ENCODE measurements at places on chromosomes 13 and 19.

- no peak for DNase-seq
Measured at GRCh38 chr13:112622375-112622774, 34.4 kb upstream of the TUBGCP3 start.

DNA sequence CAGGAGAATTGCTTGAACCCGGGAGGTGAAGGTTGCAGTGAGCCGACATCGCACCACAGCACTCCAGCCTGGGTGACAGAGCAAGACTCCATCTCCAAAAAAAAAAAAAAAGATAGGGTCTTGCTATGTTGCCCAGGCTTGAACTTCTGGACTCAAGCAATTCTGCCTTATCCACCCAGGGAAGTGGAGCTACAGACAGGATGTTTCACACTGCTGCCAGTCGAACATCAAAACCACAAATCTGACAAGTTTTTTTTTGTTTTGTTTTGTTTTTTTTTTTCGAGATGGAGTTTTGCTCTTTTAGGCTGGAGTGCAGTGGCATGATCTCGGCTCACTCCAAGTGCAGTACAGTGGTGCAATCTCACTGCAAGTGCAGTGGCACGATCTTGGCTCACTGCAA, 10.8 kb downstream of the XPO4 start:
- DNase-seq, result no peak

DNA sequence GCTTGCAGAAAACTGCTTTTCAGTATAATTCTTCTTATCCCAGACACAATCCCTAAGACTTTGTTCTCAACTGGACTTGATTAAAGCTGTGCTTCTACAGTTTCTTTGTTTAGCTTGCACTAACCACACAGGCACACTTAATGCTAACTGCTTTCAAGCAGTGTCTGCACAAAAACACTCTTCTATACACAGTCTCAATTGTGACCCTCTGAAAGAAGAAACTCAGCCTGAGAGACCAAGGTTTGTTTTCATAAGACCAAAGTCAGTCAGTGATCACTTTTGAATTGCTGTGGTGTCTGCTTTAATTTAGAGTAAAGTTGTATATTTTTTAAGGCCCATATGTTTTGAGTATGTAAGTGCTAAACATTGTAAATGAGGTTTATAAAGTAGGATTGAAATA, 431.2 kb downstream of the KCTD12 start:
- no peak for DNase-seq

- no peak for DNase-seq
Measured at GRCh38 chr13:108060111-108060510, 155.2 kb downstream of the LIG4 start.

- DNase-seq, result no peak
Measured at GRCh38 chr13:48380581-48380980, 32.3 kb downstream of the LPAR6 start.

DNA sequence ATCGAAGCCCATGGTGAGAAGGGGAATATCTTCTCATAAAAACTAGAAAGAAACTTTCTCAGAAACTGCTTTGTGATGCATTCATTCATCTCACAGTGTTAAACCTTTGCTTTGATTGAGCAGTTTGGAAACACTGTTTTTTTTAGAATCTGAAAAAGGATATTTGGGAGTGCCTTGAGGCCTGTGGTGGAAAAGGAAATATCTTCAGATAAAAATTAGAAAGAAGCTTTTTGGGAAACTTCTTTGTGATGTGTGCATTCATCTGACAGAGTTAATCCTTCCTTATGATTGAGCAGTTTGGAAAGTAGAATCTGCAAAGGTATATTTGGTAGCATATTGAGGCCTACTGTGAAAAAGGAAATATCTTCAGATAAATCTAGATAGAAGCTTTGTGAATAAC, 1594.9 kb downstream of the UQCRFS1 start:
- DNase-seq, result no peak

DNA sequence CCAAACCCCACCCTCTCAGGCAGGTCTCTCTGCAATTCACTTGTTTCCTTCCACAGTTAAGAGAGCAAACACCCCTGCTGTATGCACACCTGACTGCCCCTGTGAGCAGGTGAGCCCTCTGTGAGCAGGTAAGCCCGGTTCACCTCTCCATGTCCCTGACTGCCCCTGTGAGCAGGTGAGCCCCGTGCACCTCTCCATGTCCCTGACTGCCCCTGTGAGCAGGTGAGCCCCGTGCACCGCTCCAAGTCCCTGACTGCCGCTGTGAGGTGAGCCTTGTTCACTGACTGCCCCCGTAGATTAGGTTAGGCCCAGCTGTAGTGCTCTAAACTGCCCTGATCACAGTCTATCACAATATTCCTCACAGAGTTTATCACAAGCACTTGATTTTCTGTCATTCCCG, 29.2 kb downstream of the TMTC4 start:
- DNase-seq, result no peak

DNA sequence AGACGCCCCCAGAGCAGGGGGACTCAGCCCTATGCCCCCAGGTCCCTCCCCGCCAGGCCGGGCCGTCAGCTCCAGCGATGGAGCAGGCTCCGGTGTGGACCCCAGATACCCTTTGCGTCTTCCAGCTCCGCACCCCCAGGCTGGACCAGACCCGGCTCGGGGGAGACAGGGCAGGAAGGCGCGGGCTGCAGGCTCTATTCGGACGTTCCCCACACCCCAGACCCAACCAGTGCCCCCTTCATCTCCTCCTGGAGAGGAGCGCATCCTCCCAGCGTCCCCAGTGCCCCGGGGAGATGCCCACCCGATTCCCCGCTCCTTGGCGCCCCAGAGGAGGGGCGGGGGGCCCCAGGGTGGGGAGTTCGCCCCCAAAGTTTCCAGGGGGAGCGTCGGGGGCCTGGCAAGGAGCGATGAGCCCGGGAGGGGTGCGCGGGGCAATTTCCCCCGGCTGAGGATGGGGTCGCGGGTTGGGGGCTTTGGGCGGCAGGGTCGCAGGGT, 389 bp downstream of the LINGO3 start:
- no peak for DNase-seq

DNA sequence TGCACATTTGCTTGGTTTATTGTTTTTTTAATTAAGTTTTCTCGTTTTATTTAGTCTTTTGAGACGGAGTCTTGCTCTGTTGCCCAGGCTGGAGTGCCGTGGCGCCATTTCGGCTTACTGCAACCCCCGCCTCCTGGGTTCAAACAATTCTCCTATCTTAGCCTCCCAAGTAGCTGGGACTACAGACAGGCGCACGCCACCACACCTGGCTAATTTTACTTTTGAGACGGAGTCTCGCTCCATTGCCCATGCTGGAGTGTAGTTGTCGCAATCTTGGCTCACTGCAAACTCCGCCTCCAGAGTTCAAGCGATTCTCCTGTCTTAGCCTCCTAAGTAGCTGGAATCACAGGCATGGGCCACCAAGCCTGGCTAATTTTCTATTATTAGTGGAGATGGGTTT, 1.3 kb downstream of the RPS9 start:
- no peak for DNase-seq

DNA sequence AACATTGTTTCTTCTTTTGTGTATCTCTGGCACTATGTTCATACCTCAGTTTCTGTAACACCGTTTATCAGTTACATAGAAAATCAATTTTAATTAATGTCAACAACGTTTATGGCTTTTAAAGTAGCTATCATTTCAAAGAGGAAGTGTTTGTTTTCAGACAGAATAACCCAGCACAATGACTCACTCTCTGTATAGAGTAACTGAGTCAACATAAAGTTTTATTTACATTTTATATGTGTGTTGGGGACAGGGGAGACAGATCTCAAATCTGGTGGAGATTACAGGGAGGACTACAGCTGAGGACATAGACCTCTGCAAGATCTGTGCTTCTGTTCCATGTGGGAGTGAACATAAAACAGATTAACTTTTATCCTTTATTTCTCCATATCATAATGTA, 2590.1 kb downstream of the PCDH9 start:
- no peak for DNase-seq

DNA sequence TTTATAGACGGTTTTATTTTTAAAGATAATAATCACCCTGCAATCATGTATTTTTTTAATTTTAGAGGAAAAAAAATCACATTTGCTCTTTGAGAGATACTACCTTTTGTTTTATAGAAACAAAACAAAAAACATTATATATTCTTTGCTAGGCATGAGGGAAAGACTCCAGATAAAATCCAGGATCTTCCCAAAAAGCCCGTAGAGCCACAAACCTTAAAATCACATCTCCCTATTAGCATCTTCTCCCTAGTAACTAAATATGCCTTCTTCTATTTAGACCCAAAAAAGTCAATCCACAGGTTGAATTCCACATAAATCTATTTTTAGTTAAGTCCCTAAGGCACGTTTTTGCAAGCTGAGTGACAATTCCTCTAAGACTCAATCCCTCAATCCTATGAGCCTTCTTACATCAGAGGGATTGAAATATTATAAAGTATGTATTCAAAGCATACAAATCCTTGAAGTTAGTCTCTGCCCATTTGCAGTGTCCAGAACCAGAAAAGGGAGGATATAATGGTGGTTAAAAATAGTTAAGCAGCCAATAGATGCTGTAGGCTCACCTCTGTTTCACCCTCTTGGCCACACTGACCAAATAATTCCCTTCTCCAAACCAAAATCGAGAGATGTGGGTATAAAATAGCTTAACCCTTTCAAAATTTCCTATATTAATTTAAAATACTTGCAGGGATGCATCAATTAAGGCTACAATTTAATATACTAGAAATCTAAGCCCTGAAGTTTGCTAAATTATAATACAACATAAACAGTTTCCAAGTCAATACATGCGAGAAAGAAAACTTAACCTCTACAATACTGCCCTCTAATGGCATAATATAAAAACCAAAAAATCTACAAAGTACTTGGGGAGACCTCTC, 64.0 kb downstream of the SERP2 start:
- DNase-seq, result no peak

DNA sequence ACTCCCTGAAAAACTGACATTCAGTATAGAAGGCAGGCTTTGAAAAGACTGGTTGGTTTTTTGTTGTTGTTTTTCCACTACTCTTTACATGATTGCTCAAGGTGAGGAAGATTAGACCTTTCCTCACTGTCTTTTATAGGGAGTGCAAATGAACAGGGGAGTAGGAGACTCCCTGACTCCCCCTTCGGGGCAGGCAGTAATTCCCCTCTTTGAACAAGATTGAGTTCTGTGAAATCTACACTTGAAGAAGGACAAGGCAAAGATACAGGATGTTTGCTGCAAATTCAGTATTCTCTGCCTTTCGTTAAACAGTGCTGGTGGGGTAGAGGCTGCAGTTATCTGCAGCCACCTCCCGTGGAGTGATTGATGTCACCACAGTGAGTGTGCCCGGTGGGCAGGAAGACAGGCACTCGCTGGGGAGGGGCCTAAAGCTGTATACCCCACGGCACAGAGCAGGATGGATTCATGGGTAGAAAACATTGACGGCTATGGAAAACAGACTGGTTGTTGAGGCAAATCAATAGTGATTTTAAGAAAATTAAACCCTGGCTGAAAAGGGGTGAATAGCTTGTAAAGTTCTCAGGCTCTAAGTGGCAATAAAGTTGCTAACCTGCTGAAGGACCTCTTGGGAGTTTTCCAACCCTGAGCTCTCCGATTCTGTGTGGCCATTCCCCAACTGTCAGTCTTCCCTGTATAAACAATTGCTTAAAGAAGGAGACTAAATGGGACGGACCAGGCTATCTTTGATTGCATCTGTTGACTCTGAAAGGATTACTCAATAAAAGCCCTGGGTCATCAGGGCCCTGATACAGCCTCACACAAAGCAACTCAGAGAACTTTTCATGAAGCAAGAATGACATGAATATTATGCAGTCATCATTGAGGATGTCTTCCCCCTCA, 308.3 kb downstream of the TBC1D4 start:
- DNase-seq, result no peak

DNA sequence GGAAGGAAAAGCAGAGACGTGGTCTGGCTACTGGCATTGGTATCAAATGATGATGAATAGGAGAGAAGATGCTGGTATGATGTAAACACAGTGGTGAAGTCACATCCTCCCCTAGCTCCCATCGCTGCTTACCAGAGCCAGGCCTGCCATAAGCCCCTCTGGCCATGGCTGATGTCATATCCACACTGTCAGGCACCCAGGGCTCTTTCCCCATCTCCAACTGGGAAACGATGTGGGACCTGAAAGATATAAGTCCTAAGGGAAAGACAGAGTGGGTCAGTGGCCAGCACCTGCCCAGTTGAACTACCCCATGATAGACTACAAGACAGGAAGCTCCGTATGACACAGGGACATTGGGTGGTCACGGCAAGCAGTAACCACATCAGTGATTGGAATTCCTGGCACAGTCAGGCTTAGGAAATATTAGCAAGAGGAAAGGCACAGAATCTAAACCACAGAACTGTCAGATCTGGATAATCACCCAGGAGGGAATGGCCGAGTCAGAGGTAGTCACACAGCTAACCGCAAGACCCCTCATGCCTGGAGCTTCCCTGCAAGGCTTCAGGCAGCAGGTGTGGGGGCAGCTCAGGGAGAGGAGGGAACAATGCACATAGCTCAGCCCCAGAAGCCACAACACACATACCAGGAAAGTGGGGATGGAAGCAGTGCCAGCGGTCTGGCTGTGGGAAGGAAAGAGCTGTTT, 3.8 kb downstream of the ZNF792 start:
- DNase-seq, result no peak

- DNase-seq, result no peak
Measured at GRCh38 chr19:29315556-29316190, 102.7 kb upstream of the UQCRFS1 start.

DNA sequence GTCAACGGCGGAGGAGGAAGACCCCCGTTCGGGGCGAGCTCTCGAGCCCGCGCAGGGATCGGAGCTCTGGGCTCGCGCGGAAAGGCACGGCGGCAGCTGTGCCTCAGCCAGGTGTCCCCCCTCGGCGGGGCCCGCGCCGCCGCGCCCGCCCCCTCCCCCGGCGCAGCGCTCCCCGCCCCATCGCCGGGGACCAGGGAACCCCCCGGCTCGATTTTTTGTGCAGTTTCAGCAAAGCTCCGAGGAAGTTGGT, 110.0 kb downstream of the KCNRG start:
- no peak for DNase-seq

- DNase-seq, result no peak
Measured at GRCh38 chr13:113660066-113660465, 2.1 kb upstream of the ATP4B start.

- DNase-seq, result no peak
Measured at GRCh38 chr13:50053844-50054243, 38.6 kb downstream of the KCNRG start.

DNA sequence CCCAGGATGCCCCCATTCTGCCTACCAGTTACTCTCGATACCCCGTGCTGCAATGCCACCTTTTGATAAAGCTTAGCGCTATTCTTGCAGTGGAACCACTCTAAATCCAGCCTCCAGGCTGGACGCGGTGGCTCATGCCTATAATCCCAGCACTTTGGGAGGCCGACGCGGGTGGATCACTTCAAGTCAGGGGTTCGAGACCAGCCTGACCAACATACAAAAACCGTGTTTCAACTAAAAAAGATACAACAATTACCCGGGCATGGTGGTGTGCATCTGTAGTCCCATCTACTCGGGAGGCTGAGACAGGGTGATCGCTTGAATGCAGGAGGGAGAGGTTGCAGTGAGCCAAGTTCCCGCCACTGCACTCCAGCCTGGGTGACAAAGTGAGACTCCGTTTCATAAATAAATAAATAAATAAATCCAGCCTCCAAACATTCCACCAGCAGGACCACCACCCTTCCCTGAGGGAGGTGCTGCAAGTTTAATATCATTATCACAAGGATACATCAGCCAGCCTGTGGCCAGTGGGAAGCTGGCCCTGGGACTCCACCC, 27.7 kb downstream of the CYP2B6 start:
- no peak for DNase-seq

Data from stimulated activated CD8-positive, alpha-beta memory T cell treated with anti-CD3 and anti-CD28 coated beads, Interleukin-4, amount 100 ng/mL, for 4 hours (primary cell).